ENCODE measurements at places on chromosomes 7 and 10.

GRCh38 chr7:48084727-48085432 lies 4.2 kb upstream of the UPP1 start:
- DNase-seq, result peak; percentile 58

GRCh38 chr10:122642726-122643605 lies 56.7 kb downstream of the C10orf120 start:
- no peak for DNase-seq

DNA sequence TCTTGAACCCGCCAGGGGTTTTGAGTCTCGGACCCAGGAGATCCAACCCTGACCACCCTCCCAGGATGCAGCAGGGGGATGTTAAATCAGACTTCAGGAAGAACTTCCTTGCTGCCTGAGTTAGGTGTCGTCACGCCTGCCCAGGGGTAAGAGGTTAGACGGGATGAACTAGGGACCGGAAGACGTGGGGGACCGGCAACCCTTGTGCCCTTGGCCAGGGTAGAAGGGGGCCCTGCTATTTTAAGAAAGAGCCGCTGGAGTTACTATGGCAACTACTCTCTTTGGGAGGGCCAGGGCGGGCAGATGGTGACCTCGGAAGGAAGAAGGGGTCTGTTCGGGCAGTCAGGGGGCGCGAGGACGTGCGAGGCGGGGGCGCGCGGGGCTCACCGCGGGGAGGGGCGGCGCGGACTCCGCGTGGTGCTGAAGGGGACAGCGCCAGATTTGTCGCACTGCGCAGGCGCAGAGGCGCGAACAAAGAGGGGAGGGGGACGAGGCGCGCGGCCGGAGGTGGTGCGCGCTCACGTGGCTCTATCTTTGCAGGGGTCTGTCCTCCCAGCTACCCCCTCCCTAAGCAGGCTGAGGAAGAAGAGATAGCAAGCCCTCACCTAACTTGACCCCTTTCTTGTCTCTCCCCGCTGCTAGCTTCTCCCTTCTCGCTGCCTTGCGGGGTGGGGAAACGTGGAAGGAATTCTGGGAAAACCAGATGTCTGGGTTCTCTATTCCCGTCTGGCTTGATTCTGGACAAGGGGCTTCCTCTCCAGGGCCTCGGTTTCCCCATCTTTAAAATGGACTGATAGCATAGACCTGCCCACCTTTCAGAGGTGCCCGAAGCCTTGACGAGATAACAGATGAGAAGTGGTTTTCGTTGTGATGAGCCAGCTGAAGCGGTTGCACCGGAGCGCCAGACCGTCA lies 940 bp upstream of the PSD start:
- DNase-seq, result peak; percentile 67

- DNase-seq, result no peak
Measured at GRCh38 chr7:368651-369475, 78.9 kb downstream of the FOXL3 start.

DNA sequence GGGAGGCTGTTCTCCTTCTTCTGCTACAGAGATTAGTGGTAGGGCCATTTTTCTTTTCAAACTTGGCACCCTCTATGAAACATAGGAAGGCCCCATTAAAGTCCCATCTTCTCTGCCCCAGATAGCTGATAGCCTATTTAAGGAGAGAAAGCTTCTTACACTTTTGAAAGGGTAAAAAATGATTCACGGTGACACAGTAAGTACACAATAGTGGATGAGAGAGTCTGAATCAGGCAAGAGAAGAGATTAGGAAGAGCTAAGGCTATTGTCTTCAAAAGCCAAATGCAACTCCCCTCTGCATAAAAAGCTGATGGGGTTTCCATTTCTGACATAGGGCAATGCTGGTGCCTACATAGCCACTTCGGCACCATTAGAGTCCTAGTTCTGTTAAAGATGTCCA lies 3.6 kb downstream of the INA start:
- no peak for DNase-seq

- no peak for DNase-seq
Measured at GRCh38 chr7:116142850-116143249, 67.5 kb upstream of the TES start.

DNA sequence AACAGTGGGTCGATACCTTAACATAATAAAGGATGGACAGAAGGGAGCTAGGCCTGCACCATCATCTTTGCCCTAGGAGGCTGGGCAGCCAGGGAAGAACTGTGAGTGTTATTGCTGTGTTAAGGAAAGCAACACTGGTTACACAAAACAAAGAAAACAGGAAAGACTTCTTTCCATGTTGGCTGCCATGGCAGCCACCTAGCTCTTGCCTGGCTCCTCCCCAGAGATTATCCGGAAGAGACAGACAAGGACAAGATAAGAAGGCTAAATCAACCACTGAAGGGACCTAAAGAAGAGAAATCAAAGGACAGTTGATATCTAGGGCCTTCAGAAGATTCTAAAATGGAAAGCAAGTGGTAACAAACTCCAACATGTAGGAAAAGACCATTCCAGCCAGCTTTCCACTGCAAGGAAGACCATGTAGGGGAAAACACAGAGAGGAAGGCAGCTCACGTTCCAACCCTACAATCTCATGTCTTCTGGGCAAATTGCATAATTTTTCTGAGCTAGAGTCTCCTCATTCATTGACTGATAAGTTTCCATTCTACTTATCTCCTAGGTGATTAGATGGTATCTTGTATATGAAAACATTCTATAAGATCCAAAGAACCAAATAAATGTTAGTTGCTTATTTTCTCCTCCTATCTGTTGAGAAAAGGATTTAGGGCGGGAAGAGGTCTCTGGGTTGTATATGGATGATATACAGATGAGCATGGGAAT lies 51.2 kb downstream of the SP8 start:
- DNase-seq, result no peak

GRCh38 chr7:69781412-69781846 lies 183.2 kb downstream of the AUTS2 start:
- DNase-seq, result no peak

DNA sequence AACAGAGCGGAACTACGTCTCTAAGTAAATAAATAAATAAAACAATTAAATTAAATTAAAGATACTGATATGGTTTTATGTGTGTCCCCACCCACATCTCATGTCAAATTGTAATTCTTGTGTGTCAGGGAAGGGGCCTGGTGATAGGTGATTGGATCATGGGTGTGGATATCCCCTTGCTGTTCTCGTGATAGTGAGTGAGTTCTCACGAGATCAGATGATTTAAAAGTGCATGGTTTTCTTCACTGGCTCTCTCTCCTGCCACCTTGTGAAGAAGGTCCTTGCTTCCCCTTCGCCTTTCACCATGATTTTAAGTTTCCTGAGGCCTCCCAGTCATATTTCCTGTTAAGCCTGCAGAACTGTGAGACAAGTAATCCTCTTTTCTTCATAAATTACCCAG lies 29.0 kb upstream of the OGDHL start:
- no peak for DNase-seq

- no peak for DNase-seq
Measured at GRCh38 chr7:82419200-82419599, 24.4 kb downstream of the CACNA2D1 start.

- DNase-seq, result no peak
Measured at GRCh38 chr7:46178661-46179060, 257.6 kb upstream of the IGFBP3 start.

DNA sequence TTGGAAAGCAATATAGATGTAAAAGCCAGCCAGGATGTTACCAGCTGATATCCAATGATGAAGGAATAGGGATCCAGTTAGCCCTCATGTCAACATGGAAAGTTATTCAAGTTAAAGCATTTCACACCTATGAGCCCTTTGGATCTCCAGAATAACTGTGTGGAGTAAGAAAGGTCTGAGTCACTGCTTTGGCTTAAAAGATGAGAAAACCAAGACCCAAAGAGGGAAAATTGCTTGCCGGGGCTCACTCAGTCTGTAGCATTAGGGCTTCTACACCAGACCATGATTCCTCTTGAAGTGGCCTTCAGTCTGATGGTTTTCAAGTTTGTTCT lies 12.6 kb downstream of the LSM5 start:
- no peak for DNase-seq

- DNase-seq, result no peak
Measured at GRCh38 chr10:112565434-112566053, 118.5 kb downstream of the VTI1A start.

DNA sequence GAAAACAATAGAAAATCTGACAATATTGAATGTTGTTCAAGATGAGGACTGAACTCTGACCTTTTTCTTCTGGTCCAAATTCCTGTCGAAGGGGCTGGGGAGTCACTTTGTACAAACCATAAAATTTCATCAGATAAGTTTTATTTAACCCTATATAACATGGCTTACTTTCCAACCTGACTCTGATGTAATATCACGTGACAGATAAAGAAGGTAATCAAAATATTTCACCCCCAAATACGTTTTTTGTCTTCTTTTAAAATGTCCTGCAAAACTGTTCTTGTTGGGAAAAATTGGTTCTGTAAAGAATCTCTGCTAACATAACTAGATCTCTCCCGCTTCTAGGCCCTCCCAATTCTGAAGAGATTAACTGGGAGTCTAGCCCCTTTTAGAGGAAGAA lies 90.9 kb upstream of the MDFIC start:
- DNase-seq, result no peak

- no peak for DNase-seq
Measured at GRCh38 chr7:131629217-131629882, 72.9 kb upstream of the PODXL start.

- no peak for DNase-seq
Measured at GRCh38 chr10:97651773-97652172, 11.3 kb downstream of the PI4K2A start.

DNA sequence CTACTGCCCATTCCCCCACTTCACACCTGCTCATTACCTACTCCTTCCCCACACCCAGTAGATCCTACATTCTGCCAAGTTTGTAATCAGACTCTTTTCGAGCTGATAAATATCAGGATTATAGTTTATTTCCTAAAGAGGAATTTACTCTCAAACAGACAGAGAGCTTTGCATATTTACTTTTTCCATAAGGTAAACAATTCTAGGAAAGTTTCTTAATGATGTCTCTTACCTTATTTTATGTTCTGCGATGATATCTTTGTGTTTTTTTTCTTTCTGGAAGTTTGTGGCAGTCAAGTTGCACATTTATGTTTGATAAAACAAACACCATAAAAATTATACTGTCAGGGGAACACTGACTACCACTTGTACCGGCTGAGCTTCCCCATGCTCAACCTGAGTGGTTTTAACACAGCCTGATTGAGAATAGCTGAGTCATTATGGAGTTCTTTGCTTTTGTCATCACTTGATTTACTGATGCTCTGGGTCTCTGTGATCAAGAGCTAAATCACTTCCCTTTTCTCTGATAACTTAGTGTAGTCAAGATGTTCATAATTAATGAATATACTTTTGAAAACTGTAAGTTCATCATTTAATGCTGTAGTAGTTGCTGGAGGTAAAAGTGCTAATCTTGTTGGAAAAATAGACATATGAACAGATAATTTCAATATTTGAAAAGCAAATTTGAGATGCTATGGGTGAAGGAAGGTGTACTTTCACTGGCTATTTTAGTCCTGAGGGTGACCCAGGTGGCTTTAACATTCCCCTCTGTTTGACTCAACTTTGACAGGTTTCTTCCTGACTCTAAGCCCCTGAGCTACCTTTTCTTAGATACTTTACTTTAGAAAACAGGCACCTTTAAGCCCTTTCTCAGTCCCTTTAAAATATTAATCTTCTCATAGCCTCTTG lies 1034.5 kb upstream of the LRRTM3 start:
- DNase-seq, result no peak

DNA sequence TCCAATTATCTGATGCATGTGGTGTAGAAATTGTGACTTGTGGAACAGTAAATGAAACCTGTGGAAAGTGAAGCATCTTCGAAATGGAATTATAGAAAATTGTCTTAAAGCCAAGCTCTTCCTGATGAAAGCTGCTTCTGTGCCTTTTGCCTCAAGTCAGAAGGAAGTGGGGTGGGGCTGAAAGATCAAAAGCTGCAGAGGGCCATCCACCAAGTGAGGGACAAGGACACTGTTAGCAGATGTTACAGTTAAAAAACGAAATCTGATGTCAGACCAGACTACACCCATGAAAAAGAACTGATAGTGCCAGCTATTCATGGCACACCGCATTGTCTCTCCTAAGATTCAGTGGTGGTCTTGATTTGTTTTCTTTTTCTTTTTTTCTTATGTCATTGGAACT lies 23.8 kb upstream of the WASL start:
- no peak for DNase-seq

- DNase-seq, result no peak
Measured at GRCh38 chr10:1401071-1401965, 336.0 kb downstream of the ADARB2 start.

DNA sequence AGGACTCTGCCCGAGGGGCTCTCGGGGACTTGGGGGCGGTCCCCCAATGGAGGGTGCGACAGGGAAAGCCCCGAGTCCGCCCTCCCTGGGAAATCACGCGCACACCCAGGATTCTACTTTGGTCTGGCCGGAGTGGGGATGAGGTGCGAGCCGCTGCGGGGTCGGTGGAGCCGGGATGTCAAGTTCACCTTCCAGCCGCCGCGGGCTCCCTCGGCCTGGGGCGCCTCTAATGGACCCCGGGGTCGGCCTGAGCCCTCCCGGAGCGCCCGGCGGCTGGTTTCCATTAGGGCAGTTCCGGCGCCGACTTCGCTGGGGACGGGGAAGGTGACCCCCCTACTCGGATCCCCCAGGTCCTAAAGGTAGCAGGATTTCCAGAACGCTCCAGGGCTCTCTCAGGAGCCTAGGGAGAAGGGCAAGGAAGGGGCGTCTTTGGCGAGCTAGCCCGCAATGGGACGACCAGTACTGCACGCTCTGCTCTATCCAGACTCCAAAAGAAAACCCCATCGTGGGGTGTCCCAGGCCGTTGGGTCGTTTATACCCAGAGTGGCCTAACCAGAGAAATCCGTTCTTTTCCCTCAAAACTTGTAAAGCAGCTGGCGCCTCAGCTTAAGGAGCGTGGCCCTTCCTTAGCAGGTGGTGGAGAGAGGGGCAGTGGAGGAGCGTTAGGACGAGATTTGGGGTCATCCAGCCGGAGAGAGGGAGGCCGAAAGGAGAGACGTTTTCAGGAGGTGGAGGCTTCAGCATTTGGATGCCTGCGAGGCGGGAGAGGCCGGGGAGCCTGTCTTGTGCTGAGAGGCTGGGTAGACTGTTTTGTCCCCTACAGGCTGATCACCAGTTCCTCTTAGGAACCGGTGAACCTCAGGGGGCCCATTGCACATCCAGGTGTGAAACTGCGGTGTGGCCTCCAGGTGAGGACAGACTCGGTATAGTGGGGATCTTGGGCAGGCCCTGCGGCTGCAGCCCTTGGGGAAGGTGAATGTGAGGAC lies 860 bp upstream of the WDR86 start:
- no peak for DNase-seq

DNA sequence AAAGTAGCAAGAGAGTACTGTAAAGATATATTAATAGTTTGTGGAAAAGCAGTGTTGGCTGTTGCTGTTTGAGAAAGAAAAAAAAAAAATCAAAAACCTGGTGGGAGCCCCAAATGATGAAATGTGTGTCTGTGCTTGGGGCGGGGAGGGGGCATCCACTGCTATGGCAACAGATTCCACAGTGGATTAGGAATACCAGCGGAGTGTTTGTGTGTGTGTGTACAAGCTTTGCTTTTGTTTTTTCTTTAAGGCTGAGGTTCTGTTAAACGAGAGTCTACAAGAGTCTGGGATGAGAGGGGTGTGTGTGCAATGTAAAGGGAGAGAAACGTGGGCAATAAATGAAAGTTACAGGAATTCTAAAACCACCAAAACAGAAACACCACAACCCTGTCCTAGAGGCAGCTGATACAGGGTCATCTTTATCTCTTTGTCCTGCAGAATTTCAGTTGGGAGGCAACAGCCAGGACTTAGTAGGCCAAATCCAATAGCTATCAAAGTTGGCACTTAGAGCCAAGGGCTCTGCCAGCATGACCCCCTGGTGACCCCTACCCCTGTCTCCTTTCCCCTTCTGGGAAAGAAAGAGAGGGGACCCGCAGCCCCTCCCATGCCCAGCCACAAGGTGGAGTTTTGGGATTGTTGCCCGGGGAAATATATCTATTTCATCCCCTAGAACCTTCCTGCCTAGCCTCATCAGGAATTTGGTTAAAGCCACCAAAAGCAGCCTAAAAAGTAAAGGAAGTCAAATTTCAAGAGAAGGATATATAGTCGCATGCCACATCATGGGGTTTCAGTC lies 85.4 kb downstream of the OSBPL3 start:
- DNase-seq, result no peak
